ENCODE measurements at places on chromosomes 7 and 10.

DNA sequence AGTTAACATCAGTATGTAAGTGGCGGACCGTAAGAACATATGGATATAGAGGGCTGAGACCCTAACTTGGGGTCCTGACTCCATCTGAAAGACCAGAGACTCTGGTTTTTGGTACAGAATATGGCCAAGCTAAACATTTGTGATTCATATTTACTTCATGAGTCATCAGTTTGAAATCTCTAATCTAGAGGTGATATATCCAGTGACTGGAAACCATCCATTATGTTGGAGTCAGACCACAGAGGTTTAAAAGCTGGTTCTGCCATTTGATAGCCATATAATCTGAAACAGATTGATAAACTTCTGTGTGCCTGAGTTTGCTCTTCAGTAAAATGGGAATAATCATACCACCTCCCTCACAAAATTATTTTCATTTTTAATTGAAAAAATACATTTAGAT is 505.3 kb downstream of the SORCS3 start:
- no peak for DNase-seq

- peak; percentile 44 for DNase-seq
Measured at GRCh38 chr10:5895804-5896203, 5.8 kb downstream of the FBH1 start.

DNA sequence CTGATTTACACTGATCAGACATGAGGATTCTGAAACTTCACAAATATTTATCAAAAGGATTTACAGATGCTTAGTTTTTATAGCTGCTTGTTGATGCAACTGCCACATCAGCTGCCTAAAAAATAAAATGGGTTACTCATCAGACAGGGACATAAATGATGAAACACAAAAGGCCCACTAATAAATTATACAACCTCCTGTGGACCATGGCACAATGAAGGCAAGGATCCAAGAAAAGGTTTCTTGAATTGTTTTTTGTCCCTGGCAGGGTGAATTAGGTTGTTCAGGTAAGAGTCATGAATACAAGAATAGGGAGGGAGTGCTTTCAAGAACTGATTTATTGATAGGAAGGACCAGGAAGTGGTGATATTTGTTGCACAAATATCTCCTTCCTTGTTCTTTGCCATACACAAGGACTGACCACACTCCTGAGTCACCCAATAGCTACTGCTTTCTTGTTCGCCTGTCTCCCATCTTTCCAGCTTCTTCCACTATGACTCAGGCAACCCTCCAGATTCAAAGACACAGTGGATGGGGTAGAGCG is 234.5 kb downstream of the AHR start:
- no peak for DNase-seq

- no peak for DNase-seq
Measured at GRCh38 chr7:98647326-98647725, 30.2 kb downstream of the NPTX2 start.

DNA sequence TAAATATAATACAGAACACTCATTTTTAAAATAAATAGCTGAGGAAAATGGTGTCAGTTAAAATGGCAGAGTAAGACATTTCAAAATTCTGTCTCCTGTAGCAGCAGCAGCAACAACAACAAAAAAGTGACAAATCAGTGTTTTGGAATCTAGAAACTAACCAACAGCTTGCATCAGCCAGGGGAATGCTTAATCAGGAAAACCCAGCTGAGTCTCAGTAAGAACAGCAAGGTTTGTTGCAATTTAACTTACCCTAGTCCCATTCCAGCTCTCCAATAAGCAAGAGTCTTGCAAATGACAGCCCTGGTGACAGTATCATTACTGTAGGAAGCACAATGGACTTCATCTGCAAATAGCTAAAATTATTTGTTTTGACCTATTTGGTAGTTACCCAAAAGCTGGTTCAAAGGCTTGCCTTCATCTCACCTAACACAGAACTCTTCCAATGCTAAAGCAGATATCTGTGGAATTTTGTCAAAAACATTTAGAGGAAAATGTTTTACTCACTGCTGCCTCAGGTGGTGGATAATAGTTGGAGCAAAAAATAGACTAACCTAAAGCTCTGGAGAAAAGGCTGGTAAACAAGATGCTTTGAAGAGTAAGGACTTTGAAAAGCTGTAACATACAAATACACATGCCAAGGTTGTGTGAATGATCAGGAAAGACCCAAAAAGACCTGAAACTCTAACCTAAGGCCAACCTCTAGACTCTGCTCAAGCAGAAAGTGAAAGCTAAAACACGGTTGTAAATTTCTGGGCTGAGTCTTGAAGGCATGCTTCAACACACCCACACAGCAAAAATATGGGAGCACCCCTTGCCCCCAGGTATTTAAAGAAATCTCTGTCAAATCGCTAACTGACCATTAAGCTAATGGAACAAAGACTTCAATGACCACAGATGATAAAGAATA is 9.9 kb upstream of the ARHGAP22 start:
- DNase-seq: no peak

- DNase-seq: no peak
Measured at GRCh38 chr10:20806487-20806886, 90.6 kb downstream of the NEBL start.

DNA sequence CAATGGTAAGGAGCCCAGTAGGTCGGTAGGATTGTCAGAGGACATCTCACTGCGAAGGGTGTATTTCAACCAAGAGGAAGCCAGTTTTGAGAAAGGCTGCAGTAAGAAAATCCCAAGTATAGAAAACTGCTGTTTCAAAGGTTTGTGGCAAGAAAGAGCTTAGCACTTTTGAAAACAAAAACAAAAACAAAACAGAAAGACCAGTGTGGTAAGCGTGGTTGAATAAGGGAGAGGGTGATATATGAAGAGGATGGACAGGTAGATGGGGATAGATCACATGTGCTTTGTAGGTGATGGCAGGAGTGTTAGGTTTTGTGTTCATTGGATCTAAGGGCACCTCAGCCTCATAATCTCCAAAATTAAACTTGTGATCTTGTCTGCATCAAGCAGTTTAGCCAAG is 141.6 kb upstream of the WNT16 start:
- DNase-seq: no peak
